ENCODE measurements at places on chromosomes 6 and 20.

DNA sequence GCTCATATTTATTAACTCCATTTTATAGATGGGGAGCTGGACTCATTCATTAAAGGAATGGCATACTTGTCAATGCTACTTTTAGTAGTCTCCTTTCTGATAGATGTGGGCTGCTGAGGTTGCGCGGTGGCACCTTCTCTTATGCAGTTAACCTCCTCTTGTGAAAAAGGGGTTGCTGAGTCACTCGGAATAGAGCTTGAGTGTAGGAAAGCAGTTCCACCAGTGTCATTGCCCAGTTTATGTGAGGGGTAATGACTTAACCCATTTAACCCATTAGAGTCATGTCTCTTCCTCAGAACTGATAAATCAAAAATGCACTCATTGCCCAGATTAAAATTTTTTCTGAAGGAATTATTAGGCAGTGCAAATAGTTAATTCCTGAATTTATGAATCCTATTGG, 6.3 kb downstream of the MAPK14 start:
- DNase-seq, result peak; percentile 53

GRCh38 chr6:138502546-138502945, 3.3 kb upstream of the NHSL1 start:
- DNase-seq, result no peak

DNA sequence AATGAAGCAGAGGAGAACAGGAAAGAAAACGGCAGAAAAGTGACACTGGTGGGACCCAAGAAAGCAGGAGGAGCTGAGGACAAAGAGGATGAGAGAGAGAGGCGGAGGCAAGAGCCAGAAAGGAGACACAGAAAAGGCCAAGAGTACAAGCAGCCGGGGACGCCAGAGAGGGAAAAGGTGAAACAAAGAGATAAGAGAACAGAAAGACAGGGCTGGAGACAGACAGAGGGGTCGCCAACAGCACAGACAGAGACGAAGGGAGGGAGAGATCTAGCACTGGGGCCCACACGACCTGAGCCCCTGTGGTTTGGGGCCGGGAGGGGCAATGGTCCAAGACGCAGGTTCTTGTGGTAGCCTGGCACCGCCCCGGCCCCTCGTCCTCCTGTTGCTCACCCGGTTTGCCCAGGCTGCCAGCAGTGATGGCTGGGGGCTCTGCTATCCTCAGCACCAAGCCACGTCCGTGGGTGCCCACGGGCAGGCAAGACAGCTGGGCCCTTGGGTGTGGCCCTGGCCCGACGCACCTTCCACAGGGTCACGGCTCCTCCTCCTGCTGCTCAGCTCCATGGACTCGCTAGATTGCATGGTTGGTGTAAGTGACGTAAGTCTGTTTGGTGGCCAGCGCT, 123.5 kb downstream of the GRM4 start:
- no peak for DNase-seq

- DNase-seq, result no peak
Observed at GRCh38 chr20:62191781-62192559, 9.1 kb downstream of the MTG2 start.

GRCh38 chr20:61693055-61693600, 372.6 kb downstream of the TAF4 start:
- no peak for DNase-seq

DNA sequence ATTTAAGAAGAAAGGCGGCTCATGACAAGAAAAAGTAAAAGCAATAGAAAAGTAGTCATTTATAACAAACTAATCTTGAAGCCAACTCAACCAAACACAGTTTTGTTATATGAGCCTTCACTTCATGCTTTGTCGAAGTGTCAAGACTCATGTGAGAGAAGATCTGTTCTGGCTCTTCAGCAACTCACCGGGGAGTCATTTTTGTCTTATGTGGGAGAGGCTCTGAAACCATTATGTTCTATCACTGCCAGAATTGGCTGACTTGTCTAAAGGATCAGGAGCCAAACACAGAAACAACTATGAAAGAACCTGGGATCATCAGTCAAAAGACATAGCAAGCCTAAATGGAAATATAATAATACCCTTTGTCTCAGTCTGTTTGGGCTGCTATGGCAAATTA, 105.2 kb downstream of the CDK19 start:
- DNase-seq, result no peak

DNA sequence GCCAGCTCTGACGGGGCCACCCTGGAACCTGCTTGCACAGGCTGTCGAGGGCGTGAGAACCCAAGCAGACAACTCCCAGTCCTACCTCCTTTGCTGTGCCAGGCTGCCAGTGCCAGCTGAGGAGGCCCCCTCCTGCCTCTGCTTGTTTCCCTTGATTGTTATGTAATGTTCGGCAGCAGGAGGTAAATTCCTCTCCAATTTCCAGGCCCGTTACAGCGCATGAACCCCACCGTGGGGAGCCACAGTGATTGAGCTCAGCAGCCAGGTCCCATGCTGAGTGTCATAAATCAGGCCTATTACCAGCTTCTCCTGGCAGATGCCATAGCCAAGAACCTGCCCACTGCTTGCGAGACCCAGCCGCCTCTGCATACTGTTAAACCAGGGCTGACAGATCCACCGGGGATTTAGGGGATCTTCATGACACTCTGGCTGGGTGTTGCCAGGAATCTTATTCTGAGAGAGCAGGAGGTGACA, 320.5 kb downstream of the DHX35 start:
- DNase-seq, result no peak

GRCh38 chr6:35400111-35400510, 52.0 kb upstream of the FANCE start:
- no peak for DNase-seq

DNA sequence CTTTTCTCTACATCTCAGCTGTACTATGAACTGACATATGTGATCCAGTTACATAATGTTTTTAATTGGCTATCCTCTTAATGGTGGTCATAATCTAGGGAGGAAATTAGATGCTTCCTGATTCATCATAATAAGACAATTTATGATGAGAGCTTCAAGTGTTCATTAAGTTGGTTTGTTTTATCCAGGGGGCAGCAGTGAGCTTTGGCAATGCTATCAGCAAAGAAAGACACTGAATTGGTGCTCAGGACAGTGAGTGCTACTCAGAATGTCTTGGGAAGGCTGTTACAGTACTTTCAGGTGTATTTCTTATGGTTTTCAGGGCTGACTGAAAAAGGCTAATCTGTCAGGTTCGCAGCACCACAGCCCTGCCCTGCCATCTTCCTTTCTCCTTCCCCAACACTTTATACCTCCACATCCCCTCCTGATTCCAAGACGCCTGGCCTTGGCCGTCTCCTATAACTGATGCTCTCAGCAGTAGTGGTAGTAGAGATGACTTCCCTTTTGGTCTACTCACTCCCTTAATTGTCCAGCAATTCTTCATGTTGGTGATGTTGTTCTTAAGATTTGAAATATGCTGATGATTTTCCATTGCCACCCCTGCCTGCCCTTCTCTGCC, 67.0 kb upstream of the TNFAIP3 start:
- peak; percentile 46 for DNase-seq

DNA sequence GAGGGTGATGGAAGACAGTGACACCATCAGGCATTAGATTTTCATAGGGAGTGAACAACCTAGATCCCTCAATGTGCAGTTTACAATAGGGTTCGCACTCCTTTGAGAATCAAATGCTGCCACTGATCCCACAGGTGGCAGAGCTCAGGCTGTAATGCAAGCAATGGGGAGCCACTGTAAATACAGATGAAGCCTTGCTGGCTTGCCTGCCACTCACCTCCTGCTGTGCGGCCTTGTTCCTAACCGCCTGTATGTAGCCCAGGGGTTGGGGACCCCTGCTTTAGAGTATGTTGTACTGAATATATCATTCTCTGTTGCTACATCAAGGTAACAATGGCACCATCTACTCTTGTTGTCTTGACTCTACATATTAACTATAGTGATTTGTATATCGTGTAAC, 37.1 kb downstream of the TPD52L1 start:
- no peak for DNase-seq

GRCh38 chr6:72784071-72784470, 162.2 kb downstream of the KCNQ5 start:
- DNase-seq, result no peak

DNA sequence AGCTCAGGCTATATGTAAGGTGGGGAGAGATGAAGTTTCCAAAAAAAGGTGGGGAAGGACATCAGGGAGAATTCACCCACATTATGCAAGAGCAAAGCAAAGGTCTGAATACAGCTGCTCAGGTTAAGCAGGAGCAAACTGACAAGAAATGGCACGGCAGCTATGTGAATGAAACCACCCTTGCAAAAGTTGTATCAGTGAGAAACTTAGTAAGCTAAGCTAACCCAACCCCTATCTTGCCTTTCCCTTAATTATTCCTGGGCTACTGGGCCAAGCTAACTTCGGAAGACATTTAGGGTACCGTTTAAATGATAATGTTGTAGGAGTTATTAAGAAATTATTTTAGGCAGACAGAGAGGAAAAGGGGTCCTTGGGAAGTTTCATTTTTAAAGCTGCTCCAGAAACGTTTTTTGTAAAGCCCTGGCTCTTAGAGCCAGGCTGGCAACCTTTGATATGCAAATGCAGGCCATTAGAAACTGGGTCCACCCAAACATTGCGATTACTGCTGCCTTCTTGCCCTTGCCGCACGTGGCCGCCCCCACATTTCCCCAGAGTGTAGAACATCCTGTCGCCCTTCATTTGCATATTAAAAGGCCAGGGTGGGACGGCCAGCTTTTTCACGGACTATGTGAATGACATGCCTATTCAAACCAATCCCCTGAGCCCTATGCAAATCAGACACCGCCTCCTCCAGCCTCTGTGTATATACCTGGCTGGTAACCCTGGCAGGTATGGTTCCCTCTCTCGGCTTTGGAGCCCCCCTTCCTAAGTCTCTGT, 60.5 kb upstream of the SAMD5 start:
- no peak for DNase-seq

GRCh38 chr6:159929819-159930218, 39.0 kb downstream of the MAS1 start:
- peak; percentile 57 for DNase-seq

DNA sequence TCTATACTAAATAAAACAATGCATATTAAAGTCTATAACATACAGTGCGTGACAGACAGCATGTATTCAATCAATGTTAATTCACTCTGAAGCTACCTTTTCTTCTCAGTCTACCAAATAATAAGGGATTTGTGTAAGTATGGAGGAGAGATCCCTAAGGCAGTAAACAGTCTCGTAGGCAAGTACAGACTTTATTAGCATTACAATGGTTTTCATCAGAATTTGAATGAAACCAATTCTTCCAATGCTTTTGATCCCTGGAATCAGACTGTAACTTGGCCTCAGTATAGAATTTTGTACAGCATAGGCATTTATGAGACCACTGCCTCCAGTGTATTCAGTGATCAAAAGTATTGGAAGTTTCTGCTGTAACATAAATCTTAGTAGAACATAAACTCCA, 19.5 kb downstream of the LYRM4 start:
- DNase-seq, result no peak

DNA sequence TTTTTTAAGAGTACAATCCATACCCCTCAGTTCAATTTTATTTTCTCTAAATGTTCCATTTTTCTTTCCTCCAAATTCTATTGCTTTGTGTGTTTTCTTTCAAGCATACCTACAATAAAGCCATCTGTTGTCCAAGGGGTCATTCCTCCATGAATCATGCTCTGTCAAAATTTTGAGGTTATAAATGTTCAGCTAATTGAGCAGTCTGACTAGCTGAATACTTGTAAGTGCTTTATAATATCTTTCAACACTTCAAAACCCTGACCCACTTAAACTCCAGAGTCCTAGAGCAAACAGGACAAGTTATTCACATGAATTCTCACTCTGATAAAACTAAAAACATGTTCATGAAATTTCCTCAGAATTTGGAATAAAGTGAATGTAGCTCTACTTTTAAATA, 33.4 kb upstream of the EYA4 start:
- no peak for DNase-seq

DNA sequence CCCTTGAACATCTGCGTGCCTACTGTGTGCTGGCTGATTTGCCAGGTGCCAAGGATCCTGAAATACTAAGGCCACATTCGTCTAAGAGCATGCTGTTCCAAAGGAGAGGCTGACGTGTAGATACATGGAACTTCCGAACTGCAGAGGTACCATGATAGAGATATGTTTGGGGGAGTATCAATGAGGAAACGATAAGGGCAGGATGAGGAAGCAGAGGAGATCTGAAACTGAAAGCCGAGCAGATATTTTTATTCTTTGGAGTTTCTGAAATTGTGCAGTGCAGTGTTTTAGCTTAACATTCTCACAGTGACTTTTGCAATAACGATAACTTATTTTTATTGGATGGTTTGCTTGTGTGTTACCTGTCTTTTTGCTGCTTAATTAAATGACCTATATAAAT, 24.3 kb downstream of the BMP6 start:
- DNase-seq, result no peak

DNA sequence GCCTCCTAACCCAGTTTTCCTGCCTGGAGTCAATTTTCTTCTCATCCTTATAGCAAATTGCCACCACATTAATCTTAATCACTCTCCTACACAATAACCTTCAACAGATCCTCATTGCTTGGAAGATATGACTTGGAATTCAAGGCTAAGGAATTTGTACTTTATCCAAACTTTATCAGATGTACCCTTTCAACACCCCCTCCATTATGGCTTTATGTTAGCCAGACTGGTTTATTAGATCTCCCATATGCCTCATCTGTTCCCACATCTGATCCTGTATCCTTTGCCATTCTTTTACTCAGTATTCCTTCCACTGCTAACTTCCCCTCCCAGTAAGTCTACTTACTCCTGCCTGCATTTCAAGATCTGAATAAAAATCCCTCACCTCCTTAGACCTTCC, 4.0 kb upstream of the FRK start:
- no peak for DNase-seq

- DNase-seq, result no peak
Observed at GRCh38 chr20:58580474-58580835, 65.3 kb upstream of the APCDD1L start.

DNA sequence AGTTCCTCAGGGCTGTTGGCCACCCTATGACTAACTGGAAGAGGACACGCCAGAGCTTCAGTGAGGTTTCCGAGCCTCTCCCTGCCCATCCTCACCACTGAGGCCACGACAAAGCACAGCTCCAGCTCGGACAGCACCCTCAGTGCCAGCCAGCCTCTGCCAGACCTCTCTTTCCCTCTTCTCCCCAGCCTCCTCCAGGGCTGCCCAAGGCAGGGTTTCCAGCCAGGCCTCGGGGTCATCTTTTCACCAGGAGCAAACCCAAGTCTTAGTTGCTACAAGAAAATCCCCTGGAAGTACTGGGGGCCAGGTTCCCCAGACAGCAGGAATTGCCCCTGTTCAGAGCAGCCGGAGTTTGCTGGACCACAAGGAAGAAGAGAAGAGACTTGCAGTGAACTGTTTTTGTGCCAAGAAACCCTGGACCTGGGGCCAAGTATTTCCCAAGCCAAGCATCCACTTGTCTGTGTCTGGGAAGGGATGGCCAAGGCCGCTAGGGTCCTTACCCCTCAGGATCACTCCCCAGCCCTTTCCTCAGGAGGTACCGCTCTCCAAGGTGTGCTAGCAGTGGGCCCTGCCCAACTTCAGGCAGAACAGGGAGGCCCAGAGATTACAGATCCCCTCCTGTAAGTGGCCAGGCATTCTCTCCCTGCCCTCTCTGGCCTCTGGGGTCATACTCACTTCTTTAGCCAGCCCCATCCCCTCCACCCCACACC, 41.6 kb downstream of the PLAGL2 start:
- no peak for DNase-seq

Data from activated CD4-positive, alpha-beta T cell treated with anti-CD3 and anti-CD28 coated beads, Interleukin-2, amount 50 U/mL, for 48 hours (primary cell).